ENCODE measurements at places on chromosomes 13 and 19.

GRCh38 chr19:1855040-1855827 lies 7.0 kb upstream of the REXO1 start:
- peak; percentile 58 for DNase-seq

DNA sequence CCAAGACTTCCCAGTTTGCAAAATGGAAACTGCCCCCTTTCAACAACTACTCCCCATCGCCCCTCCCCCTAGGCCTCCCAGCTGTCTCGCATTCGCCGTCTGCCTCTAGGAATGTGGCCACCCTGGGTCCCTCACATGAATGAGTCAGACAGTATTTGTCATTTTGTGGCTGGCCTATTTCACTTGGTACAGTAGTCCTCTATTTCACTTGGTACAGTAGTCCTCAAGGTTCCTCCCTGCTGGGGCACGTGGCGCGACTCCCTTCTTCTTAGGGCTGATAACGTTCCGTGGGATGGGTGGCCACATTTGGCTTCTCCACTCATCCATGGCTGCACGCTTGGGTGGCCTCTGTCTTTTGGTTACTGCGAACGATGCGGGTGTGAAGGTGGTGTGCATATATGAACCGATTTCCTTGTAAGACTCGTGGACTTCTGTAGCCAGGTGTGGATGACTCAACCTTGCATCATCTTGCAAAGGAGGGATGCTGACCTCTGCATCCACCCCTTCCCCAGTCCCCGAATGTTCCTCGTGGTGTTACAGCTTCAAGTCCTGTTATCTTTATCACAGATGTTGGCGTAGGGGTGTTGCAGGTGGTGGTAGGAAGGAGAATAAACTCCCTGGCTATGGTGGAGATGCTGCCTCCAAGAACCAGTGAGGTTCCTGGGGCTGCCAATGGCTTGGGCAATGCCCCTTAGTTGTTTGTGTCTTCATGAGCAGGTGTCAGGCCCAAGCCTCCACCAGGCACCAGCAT lies 112.1 kb upstream of the SOX1 start:
- DNase-seq: no peak

DNA sequence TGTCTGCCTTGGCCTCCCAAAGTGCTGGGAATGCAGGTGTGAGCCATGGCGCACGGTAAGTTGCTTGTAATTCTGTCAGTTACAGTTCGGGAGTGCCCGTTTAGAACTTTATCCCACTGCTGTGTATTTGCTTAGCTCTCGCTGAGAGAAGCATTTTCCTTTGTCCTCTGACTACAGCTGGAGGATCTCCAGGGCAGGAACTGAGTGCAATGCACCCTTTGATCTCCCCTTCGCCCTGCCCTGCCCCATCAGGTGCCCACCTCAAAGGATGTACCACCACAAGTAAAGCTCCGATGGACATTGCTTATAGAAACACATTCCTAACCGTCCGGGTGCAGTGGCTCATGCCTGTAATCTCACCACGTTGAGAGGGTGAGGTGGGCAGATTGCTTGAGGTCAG lies 6.5 kb downstream of the BRME1 start:
- DNase-seq: no peak

DNA sequence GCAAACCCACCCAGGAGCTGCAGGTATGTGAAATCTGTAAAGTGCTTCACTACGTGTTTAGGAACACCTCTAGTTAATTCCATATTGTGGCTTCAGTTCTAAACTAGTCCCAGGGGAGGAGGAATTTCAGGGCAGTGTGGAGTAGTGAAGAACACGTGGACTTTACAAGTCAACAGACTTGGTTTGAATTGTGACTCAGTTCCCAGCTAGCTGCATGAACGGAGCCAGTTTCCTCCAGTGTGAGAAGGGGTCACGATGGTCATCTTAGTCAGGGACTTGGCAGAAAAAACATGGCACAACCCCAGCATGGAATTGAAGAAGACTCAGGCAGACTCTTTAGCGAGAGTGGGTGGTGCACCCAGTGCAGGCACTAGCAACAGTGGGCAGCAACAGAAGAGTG lies 175.7 kb upstream of the UBL3 start:
- no peak for DNase-seq

GRCh38 chr13:65971541-65971940 lies 1258.6 kb downstream of the PCDH9 start:
- no peak for DNase-seq

- no peak for DNase-seq
These were observed 35.6 kb upstream of the TFDP1 start for GRCh38 chr13:113548778-113549621.

GRCh38 chr13:87444135-87444534 lies 227.0 kb upstream of the SLITRK5 start:
- DNase-seq: no peak

DNA sequence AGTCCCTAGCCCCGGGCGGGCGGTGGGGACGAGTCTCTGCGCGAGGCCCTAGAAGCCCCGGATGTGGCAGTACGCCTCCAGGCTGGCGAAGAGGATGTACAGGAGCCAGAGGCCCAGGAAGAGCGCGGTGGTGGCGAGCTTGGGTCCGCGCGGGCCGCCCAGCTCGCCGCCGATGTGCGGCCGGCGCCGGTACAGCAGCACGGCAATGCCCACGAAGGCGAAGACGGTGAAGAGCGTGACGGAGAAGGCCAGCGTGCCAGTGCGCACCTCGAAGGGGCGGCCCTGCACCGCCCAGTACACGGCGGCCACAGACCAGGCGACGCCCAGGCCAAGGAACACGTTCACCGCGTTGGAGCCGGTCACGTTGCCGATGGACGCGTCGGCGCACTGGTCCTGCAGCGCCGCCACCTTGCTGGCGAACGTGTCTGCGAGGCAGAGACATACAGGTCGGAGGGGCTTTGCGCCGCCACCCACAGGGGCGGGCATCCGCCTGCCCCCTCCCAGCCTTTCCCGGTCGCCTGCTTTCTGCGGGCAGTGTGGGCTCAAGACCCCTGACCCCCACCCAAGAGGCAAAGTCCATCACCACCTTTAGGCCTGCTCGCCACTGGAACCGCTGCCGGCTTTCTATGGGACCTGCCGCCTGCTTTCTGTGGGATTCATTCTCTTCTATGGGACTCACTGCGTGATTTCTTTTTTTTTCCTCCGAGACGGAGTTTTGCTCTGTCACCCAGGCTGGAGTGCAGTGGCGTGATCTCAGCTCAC lies 10.9 kb upstream of the MEIS3 start:
- no peak for DNase-seq

DNA sequence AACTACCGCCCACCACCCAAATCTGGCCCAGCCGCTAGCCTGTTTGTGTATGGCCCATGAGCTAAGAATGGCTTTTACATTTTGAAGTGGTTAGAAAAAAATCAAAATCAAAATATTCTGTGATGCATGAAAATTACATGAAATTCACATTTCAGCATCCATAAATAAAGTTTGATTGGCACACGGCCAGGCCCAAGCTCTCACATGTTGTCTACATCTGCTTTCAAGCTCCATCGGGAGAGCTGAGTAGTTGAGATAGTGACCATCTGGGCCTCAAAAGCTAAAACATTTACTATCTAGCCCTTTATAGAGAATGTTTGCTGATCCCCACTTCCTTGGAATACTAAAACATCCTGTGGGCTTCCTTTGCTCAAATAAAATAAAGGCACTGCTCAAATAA lies 14.5 kb downstream of the RFX2 start:
- no peak for DNase-seq

GRCh38 chr19:38635483-38636399 lies 11.7 kb upstream of the ACTN4 start:
- DNase-seq: no peak

- no peak for DNase-seq
These were observed 1691.5 kb upstream of the SLC10A2 start for GRCh38 chr13:104757712-104758111.

DNA sequence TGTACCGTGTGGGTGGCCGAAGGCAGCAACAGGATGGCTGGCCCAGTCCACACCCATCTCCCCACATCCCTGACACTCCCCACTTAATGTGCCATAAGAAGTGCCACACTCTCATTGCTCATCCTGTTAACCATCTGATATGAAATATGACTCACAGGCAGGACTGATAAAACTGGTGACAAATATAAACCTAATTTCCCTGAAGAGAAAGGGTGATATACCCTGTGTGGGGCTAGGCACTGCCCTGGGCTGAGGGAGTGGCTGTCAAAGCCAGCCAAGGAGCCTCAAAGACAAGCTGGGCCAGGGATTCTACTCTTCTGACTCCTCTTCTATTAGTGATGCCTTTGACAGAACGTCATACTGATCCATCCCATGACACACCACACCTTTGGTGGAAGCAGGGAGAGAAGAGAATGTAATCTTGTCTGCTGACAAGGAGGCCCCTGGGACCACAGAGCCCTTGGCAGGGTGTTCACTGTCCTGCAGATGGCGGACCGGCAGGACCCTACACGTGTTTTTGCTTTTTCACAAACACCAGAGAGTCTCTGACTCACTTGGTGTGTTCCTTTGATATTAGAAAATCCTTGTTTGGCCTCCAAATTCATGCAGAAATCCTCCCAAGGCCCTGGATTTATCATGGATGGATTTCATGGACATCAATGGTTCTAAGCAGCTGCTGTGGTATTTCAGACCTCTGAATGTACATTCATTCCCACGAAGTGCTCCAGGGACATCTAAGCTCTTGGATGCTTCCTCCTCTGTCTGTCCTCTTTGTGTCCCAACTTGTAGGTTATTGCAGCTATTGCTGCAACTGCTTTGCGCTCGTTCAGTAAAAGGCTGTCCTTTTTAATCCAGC lies 98.0 kb upstream of the WASF3 start:
- no peak for DNase-seq

DNA sequence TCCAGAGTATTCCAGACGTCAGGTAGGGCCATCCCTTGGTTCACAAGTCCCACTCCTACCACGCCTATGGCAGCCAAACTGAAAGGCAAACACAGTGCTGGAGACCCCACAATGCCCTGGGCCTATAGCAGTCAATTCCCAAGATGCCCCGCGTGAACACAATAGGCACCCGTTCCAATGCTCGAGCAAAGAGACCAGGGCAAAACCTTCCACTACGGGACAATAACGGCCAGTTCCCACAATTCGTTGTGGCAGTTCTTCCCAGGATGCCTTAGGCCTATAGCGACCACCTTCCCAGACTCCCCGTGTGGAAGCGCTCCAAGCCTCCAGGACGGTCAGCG lies 538 bp downstream of the ZNF428 start:
- no peak for DNase-seq

- no peak for DNase-seq
These were observed 11.4 kb downstream of the EPHX3 start for GRCh38 chr19:15220833-15221232.

- no peak for DNase-seq
These were observed 5.2 kb downstream of the SYDE1 start for GRCh38 chr19:15112385-15112784.

- peak; percentile 26 for DNase-seq
These were observed 1.3 kb upstream of the LRCH1 start for GRCh38 chr13:46551410-46552302.
